ENCODE measurements at places on chromosomes 3 and 15.

DNA sequence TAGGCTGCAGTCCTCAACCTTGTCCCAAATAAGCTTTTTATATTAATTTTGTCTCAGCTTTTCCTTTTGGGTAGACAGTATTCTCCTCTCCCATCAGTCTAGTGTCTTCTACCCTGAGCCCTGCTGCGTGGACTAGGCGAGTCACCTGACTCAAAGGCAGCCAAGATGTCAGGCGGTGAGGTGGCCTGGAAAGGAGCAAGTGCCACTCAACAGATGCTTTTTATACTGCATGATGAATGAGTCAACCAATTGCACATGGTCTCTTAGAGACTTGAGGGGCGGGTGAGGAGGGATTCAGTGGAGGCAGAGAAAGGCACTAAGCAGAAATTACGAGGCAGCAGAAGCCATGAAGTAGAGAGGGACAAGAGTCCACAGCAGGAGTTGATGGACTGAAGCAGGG, 95.9 kb downstream of the FRMD4B start:
- no peak for DNase-seq

DNA sequence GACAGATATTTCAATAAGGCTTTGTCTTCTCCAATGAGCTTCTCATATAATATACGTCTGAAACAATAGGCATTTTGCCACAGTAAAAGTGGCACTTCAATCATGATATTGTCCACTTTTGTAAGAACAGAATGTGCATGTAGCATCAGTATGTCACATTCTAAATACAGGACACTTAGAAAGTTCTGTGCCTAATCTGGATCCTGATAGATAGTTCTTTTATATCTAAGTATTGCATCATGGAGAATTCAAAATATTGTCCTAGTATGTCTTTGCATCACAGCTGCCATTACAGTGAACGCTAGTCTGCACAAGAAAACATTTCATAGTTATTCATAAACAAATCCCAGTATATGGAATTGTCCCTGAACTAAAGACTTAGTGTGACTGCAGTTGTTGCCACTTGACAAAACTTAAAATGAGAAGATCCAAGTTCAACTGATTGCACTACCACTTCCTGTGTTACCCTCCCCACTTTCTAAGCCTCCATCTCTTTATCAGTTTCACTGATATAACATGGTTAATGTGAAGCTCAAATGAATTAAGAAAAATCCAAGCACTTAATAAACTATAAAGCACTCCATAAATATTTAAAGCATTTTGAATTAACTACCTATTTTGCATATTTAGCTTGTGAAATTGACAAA, 19.6 kb downstream of the LRRFIP2 start:
- no peak for DNase-seq

DNA sequence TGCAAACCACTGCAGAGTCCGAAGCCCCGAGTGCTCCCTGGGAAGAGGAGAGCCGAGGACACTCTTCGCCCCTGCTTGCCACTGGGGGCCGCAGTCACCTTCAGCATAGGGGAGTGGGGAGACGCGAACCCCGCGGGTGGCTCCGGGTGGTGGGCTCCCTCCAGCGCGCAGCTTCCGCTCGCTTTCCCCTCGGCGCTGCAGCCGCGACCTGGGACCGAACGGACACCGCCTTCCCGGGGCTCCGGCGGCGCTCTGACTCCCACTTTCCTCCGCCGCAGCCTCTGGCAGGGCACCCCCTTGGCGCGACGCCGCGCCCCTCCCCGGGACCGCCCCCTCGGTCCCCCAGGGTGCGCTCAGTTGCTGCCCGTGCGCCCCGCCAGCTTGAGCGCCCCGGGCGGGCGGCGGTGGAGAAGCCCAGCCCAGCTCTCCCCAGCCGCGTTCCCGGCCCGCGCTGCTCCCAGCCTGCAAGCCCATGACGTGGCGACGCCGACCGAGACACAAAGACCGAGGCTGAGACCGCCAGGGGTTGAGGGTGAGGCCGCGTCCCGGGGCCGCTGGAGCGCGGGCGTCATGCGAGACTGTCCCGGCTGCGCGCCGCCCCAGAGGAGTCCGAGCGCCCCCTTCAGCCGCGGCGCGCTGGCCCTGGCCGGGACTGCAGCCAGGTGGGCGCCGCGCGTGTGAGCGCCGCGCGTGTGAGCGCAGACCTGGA, at the start of gene MINAR1:
TSS of gene MINAR1 (plus strand) at position 701 of the 709 bp plus-strand sequence. CDS start 23,812 bp downstream, outside the sequence.
- no peak for DNase-seq

- DNase-seq: no peak
These were observed 170.1 kb downstream of the OSBPL10 start for GRCh38 chr3:31810991-31811433.

- no peak for DNase-seq
These were observed 255.8 kb downstream of the MFSD1 start for GRCh38 chr3:159057621-159058020.

DNA sequence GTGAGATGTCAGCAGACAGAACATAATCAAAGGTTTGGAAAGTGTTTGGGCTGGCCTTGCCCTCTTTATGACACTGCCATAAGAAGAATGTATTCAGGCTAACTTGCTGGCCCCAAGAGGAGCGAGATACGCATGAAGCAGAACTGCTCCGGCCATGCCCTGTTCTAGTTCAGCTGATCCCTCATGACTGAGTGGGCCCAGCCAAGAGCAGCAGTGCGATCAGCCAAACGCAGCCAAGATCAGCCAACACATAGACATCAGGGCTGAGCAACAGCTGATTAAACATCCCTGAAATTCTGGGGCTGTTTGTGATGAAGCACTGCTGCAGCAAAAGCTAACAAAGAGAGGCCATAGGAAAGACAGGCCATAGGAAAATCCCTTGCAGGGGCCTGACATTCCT, 24.1 kb downstream of the POMGNT2 start:
- DNase-seq: no peak

DNA sequence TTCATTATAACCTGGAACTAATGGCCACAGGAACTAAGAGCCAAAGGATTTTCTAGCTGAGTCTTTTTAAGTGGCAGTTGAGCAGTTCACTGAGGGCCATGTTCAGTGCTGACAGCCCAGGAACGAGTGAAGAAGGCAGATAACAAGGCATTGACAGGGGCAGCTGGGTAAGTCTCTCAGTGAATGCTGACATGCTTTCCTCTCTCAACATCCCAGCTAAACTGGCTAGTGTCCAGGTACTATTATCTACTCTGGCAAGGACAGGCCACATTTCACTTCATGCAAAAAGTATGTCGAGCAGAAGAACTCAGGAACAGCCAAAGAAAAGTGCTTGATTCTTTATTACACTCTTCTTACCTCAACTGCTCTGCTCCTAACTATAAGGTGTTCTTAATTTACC, 515.9 kb downstream of the NLGN1 start:
- no peak for DNase-seq

DNA sequence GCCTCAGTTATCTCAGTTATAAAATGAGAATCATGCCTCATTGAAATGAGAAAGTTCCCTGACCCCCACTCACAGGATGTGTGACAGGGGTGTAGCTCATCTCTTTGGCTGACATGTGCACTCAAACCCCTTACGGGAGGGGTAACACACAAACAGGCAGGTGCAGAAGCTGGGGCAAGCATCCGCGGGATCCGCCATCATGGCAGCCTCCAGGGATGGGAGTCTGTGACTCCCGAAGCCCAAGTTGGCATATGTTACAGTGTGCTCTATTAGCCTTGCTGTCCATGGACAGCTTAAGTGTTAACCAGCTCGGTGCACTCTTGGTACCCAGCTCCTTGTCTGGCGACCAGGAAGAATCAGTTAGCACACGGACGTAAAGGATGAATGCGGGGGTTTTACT, 822.7 kb upstream of the SEMA6D start:
- no peak for DNase-seq

DNA sequence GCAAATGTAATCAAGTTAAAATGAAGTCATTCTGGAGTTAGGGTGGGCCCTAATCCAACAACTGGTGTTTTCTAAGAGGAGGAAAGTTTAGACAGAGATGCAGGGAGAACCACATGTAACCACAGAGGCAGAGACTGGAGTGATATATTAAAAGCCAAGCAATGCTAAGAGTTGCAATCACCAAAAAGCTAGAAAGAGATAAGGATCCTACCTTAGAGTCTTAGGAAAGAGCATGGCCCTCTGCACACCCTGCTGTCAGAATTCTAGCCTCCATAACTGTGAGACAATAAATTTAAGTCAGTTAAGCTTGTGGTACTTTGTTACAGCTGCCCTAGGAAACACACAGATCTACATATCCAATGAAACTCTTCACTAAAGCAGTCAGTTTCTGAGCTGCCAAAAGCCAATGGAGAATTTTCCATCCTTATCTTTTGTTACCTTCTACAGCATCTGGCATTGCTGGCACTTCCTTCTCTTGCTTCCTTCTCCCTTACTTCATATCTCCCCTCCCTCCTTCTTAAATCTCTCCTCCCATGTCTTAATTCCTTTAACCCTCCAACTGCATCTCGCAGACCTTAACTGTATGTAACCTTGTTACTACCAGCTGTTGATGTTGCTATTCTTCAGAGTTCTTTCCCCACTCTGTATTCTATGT, 11.2 kb downstream of the DCBLD2 start:
- DNase-seq: no peak

DNA sequence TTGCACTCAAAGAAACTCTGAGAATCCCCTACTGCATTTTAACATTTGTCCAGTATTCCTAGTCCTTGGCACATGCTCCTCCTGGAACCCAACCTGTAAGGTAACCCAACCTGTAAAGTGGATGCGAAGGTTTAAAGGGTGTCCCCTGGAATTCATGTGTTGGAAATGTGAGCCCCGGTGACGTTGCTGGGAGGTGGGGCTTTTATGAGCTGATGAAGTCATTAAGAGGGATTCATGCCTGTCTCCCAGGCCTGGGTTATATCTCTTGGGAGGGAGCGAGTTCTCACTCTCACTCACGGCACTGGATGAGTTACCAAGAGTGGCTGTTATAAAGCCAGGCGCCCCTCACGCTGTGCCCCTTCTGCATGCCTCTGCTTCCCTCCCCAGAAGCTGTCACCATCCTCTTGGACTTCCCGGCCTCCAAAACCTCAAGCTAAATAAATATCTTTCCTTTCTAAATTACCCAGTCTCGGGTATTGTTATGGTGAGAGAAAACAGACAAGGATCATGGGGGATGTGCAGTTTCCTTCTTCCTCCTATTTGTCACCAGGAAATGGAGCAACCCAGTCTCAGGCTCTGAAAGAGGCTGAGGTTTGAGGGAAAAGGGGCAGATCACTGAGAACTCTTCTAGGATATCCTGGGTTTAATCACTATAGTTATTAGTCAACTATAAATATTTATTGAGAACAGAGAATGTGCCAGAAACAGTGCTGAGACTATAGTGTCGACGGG, 7.6 kb downstream of the XXYLT1 start:
- DNase-seq: no peak

GRCh38 chr3:190265126-190265525, 57.1 kb downstream of the CLDN1 start:
- no peak for DNase-seq

- no peak for DNase-seq
These were observed 394.5 kb downstream of the SHQ1 start for GRCh38 chr3:72453706-72454105.

DNA sequence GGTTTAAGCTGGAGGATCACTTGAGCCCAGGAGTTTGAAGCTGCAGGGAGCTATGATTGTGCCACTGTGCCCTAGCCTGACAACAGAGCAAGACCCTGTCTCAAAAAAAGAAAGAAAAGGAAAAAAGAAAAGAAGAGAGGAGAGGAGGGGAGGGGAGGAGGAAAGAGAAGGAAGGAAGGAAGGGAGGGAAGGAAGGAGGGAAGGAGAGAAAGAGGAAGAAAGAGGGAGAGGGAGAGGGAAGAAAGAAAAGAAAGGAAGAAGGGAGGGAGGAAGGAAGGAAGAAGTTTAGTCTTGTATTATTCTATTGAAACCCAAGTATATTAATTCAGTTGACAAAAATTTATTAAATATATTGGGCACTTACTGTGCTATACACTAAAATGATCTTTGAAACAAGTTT, 11.5 kb downstream of the GOLM2 start:
- DNase-seq: no peak

DNA sequence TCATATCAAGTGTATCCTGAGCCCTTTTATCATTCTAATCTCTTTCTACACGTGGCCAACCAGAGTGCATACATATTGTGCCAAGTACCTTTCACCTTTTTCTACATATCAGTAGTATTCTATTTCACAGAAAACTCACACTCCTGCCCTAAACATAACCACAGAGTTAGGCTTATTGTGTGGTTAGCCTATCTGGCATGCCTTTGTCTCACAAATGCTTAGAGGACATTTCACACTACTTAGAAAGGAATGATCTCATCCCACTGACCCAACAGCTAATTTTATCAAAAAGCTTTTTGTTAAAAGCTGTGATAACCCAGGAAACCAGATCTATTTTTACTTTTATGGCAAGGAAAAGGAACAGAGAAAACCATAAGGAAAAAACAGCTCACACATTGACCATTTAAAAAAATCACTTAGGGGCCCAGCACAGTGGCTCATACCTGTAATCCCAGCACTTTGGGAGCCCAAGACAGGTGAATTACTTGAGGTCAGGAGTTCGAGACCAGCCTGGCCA, 17.8 kb upstream of the MAP4 start:
- no peak for DNase-seq

DNA sequence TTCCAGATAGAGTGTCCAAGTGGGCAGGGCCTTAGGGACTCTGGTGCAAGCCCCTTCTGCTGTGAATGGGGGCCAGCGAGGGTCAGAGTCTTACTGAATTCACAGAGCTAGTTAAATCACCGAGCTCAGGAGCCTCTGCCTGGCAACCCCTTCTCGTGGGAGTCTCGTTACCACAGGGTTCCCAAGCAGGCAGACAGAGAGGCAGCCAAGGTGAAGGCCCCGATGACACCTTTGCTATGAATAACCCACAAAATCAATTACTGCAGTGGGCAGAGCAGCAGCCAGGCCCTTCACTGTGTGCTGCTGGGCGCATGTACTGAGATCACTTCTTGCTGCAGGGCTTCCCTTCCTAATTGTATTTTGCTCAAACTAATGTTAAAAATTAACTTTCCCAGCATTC, 56.9 kb downstream of the SPSB4 start:
- no peak for DNase-seq

DNA sequence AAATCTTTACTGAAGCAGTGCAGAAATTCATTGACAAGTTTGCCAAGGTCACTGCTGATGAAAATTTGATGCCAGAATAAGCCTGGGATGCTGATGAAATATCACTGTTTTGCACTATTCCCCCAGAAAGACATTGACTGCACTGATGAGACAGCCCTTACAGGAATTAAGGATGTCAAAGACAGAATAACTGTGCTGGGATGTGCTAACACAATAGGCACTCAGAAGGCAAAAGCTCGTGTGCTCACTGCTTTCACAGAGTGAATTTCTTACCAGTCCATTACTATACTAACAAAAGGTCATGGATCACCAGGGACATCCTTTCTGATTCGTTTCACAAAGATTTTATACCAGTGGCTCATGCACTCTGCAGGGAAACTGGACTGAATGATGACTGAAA, 69.4 kb downstream of the MCF2L2 start:
- no peak for DNase-seq

- no peak for DNase-seq
These were observed 79.9 kb downstream of the TLE3 start for GRCh38 chr15:70017801-70018200.

GRCh38 chr3:87073496-87074145, 82.7 kb upstream of the VGLL3 start:
- no peak for DNase-seq
